Spleen (tissue), 13 donors: ENCODE measurements at places on chromosomes 5 and 9. TPM values are rescaled to one million over a fixed set of nuclear protein-coding genes. Genes with fewer than 3 reads are reported as not detected.

Gene CARTPT
- total RNA-seq, result not detected

DNA sequence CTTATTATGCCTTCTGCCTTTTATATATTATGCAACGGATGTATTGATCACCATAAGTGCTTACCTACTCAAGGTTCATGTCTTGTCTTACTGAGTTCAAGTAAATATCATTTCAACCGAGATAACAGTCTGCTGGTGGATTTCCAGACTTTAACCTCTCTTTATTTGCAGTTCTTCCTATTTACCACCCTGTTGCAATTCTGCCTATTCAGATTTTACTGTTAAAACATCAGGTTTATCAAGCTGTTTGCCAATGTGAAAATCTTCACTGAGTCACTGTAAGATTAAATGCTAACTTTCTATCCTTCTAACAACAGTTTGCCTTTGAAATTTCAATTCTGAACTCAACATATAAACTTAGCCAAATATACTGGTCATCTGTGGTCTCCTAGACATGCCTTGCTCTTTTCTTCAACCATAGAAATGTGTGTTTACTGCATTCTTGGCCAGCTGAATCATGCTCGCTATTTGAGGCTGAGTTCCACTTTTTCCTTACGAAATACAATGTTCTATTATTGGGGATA is 471.7 kb upstream of the RORB start:
- no peak for DNase-seq
- H3K27ac ChIP-seq, result no peak overlapping the region
- no peaks in the 10 kb centered on the region for H3K4me1 ChIP-seq
- no peak overlapping the region for H3K4me3 ChIP-seq
- H3K27me3 ChIP-seq, result no peaks in the 10 kb centered on the region

GRCh38 chr9:103203172-103203571 is 208.0 kb downstream of the CYLC2 start:
- H3K4me3 ChIP-seq, result no peak overlapping the region

- H3K4me1 ChIP-seq, result no peaks in the 10 kb centered on the region
- no peaks in the 10 kb centered on the region for H3K36me3 ChIP-seq
- H3K4me3 ChIP-seq, result no peak overlapping the region
- peak; percentile 79 for DNase-seq
- no peaks in the 10 kb centered on the region for H3K27me3 ChIP-seq
These were observed 134.0 kb upstream of the MYO10 start for GRCh38 chr5:17069995-17070511.

DNA sequence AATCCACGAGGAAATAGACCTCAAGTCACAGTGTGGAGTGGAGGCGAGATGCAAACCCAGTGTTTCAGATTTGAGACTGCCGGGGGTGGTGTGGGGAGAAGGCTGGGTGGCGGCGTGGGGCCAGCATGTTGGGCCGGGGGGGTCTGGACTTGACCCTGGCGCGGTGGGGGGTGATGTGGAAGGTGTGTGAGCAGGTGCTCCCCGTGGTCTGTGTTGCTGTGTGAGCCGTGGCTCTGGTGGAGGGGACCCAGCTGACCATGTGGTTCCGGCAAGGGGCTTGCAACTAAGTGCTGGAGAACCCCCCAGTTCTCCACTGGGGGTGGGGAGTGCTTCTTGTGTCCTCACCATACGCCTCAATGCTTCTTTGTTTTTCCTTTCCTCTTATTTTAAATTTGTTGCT is 25.8 kb downstream of the PRRC2B start:
- no peak overlapping the region for H3K27ac ChIP-seq
- no peak for DNase-seq
- no peak overlapping the region for H3K4me3 ChIP-seq
- H3K4me1 ChIP-seq, result peaks cover 97% of the 10 kb centered on the region

Gene FBXO10
- total RNA-seq, result 15.6 TPM

DNA sequence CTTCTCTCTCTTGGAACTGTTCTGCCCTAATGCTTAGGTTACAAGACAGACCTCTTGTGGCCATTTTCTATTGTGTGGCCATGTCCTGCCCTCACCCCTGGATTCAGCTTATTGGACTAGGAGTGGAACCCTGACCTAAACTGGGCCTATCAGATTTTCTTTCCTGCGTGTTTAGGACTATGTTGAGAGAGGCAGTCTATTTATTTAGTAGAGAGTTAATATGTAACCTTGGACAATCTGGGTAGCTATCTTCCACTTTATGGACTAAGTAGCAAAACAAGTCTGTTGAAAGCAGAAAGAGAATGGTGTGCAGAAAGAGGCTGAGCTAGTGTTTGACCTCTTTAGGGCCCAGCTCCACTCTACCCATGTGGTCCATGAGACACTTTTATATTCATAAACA is 82.6 kb upstream of the SMIM32 start:
- H3K4me1 ChIP-seq, result no peaks in the 10 kb centered on the region
- no peak for DNase-seq
- no peak overlapping the region for H3K4me3 ChIP-seq
- no peaks in the 10 kb centered on the region for H3K27me3 ChIP-seq
- no peaks in the 10 kb centered on the region for H3K36me3 ChIP-seq

DNA sequence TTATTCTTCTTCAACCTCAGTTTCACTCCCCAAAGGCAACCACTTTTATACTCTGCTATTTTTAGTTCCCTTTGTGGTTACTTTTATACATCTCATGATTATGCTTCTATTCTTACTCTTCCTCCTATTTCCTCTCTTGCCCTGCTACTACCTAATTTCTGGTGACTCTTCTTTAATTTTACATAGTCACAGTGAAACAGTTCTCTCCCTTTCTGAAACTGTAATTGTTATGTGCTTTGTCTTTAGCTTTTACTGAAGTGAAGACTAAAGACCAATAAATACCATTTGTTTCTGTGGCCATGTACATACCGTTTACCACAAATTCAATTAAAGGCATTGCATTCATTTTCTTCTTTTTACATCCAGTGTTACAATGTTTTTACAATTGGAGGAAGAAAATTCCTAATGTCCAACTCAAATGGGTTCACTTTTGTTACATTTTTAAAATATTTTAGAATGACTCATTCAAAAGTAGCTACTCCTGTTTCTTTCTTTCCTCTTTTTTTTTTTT is 410.6 kb downstream of the PSAT1 start:
- H3K4me3 ChIP-seq, result no peak overlapping the region
- no peaks in the 10 kb centered on the region for H3K36me3 ChIP-seq
- H3K27me3 ChIP-seq, result no peaks in the 10 kb centered on the region
- H3K27ac ChIP-seq, result no peak overlapping the region
- H3K4me1 ChIP-seq, result no peaks in the 10 kb centered on the region

DNA sequence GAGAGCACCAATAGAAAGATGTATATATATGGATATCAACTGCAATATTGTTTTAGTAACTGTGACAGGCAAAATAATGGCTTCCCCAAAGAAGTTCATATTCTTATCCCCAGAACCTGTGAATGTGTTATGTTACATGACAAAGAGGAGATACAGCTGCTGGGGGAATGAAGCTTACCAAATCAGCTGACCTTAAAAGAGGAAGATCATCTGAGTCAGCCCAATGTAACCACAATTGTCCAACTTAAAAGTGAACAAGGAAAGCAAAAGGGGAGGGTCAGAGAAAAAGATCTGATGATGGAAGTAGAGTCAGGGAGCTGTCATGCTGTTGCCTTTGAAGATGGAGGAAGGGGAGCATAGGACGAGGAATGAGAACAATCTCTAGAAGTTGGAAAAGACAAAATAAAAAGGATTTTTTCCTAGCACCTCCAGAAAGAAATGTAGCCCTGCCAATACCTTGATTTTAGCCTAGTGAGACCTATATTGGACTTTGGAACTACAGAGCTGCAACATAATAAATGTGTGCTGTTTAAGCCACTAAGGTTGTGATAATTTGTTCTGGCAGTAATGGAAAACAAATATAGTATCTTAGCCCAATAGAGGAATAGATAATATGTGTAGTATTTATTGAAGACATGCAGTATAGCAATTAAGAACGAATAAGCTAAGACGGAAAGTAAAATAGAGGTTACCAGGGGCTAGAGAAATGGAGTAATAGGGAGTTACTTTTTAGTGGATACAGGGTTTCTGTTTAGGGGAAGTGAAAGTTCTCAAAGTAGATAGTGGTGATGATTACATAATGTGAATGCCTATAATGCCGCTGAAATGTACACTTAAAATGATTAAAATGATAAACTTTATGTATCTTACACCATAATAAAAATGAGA is 115.9 kb downstream of the PIK3R1 start:
- H3K36me3 ChIP-seq, result no peaks in the 10 kb centered on the region
- peaks cover 16% of the 10 kb centered on the region for H3K4me1 ChIP-seq
- peak overlapping the region; percentile 28 for H3K27ac ChIP-seq
- H3K4me3 ChIP-seq, result no peak overlapping the region
- H3K27me3 ChIP-seq, result no peaks in the 10 kb centered on the region
- DNase-seq, result no peak

- H3K4me1 ChIP-seq, result no peaks in the 10 kb centered on the region
- H3K27ac ChIP-seq, result no peak overlapping the region
- peaks cover 8% of the 10 kb centered on the region for H3K27me3 ChIP-seq
- no peak for DNase-seq
These were observed 82.9 kb upstream of the ALDH1B1 start for GRCh38 chr9:38309324-38310195.

Gene PDE8B
- total RNA-seq, result 0.94 TPM

GRCh38 chr5:89729623-89730301 is 679.8 kb downstream of the CETN3 start:
- no peaks in the 10 kb centered on the region for H3K4me1 ChIP-seq
- no peak overlapping the region for H3K4me3 ChIP-seq
- no peak overlapping the region for H3K27ac ChIP-seq
- no peaks in the 10 kb centered on the region for H3K36me3 ChIP-seq

DNA sequence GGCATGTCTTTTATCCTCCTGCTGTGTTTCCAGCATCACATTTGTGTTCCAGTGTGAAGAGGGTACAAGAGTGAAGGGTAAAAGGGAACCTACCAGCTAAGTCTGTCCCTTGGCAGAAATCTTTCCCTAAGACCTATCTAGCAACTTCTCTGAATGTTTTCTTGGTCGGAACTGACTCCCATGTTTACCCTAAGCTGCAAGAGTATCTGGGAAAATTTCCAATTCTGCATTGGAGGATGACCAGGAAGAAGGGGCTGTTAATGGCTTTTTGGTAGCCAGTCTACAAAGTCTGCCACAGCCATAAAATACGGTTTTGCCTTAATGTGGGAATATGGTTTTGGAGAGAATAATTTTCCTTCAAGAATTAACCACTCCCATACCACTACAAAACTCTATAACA is 75.1 kb downstream of the MAST4 start:
- no peaks in the 10 kb centered on the region for H3K27me3 ChIP-seq
- H3K36me3 ChIP-seq, result no peaks in the 10 kb centered on the region
- DNase-seq, result no peak
- no peak overlapping the region for H3K4me3 ChIP-seq
- H3K27ac ChIP-seq, result no peak overlapping the region

Gene CMBL
- total RNA-seq, result 3.5 TPM

Gene GABRA1
- not detected for total RNA-seq

GRCh38 chr5:171957591-171958251 is 48.7 kb downstream of the FBXW11 start:
- H3K36me3 ChIP-seq, result peaks cover 7% of the 10 kb centered on the region
- no peak for DNase-seq
- H3K4me3 ChIP-seq, result no peak overlapping the region
- H3K4me1 ChIP-seq, result peaks cover 11% of the 10 kb centered on the region

Gene TICAM2
- total RNA-seq, result 5.1 TPM
